ENCODE measurements at places on chromosomes 5 and 9. TPM values are rescaled to one million over a fixed set of nuclear protein-coding genes. Genes with fewer than 3 reads are reported as not detected.

TNC gene
- total RNA-seq = not detected

GRM6 gene
- not detected for total RNA-seq

- H3K27me3 ChIP-seq = no peaks in the 10 kb centered on the region
- H3K36me3 ChIP-seq = no peaks in the 10 kb centered on the region
- no peak for DNase-seq
- no peak overlapping the region for H3K4me3 ChIP-seq
Measured at GRCh38 chr5:164051745-164052144, 546.3 kb downstream of the MAT2B start.

- no peaks in the 10 kb centered on the region for H3K27me3 ChIP-seq
- DNase-seq = no peak
- no peaks in the 10 kb centered on the region for H3K36me3 ChIP-seq
- H3K4me1 ChIP-seq = 0 out of 2 replicates have a peak, but pooled peaks cover 8% of the 10 kb centered on the region
- no peak overlapping the region for H3K27ac ChIP-seq
Measured at GRCh38 chr5:154277499-154277898, 87.0 kb downstream of the GALNT10 start.

DNA sequence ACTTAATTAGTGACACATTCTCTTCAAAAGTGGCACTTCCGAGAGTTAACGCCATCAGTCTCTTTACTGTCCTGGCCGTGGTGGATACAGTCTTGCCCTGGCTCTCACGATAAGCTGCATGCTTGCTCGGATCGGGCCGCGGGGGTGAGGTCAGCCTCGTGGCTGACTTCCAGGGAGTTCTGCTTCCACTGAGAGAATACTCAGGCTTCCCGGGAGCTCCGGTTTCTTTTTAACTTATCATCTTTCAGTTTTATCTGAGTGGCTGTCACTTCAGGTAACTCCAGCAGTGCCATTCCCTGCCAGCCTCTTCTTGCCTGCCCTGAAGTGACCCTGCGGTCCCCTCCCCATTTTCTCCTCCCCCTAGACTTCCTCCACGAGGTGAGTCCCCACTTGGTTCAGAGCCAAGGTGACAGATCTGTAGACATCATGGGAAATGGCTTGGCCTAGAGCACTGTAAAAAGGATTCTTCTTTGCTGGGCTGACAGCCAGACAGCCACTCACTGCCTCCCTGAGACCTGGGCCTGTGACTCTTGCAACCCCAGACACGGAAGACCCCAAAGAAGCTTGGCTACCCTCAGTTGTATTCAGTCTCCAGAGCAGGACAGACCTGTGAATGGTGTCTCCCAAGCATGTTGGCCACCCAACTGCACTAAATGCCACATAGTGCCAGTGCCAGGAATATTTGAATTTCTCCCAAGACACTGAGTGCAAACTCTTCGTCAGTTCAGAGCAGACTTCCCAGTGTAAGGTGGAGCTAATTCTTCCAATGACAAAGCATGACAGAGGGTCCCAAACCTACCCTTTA, 95.1 kb downstream of the DAPK1 start:
- no peaks in the 10 kb centered on the region for H3K4me1 ChIP-seq
- no peaks in the 10 kb centered on the region for H3K27me3 ChIP-seq
- DNase-seq = no peak
- no peak overlapping the region for H3K4me3 ChIP-seq
- no peak overlapping the region for H3K27ac ChIP-seq

DNA sequence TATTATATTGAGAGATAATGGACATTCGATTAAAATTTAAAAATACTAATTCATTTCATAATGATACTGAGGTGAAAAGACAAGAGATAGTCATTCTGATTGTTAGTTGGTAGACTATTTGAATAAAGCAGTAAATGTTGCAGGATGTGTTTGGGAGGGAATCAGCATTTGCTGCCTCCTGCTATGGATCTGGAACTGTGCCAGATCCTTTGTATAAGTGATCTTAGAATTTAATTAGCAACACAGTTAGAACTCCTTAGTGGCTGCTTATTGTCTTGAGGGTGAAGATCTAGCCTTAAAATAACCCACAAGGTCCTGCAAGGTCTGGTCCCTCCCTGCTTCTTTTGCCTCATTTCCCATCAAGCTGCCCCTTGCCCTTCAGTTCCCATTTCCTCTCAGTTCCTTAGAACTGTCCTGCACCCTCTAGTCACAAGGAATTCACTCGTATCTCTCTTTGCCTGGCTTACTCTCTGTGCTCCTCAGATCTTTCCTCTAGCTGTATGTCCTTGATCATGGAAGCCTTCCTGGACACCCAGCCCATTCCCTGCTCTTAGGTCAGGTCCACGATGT, 12.5 kb downstream of the LECT2 start:
- H3K36me3 ChIP-seq = peaks cover 5% of the 10 kb centered on the region
- peaks cover 13% of the 10 kb centered on the region for H3K4me1 ChIP-seq
- no peak overlapping the region for H3K27ac ChIP-seq
- H3K4me3 ChIP-seq = no peak overlapping the region
- no peaks in the 10 kb centered on the region for H3K27me3 ChIP-seq

DNA sequence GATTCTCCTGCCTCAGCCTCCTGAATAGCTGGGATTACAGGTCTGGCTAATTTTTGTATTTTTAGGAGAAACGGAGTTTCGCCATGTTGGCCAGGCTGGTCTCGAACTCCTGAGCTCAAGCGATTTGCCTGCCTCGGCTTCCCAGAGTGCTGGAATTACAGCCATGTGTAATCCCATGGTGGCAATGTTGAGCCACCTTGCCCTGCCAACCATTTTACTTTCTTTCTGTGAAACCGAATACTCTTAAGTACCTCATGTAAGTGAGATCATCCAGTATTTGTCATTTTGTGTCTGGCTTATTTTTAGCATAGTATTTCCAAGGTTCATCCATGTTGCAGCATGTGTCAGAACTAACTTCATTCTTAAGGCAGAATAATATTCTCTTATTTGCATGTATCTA, 8.2 kb downstream of the PRRC2B start:
- DNase-seq = no peak
- H3K4me3 ChIP-seq = no peak overlapping the region
- H3K27ac ChIP-seq = peak overlapping the region; percentile 70
- peaks cover 93% of the 10 kb centered on the region for H3K4me1 ChIP-seq

DNA sequence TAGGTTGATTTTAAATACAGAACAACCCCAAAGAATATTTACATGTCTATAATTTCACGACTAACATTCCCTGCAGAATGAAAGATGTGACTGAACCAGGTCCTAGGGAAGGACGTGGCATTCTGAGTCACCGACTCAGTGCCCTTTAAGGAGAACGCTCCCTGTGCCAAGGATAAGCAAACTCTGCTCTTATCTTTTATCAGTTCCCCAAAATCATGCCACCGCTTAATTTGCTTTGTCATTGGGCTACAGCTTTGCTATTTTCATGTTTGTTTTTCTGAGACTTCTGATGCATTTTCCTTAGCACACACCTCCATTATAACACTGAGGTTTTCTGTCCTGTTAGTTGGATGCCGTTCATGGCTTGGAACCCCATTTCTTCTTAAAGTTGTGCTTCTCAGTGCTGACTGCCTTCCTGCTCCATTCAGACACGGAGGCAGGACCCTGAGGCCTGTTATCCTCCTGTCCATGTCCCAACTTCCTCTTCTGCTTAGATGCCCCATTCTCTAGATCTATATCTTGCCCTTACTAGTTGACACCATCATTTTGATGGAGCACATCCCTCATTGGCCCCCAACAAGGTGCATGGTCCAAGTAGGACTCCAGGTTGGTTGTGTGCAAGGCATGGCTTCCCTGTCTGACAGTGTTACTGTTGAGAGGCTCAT, 11.2 kb upstream of the SEMA4D start:
- H3K4me3 ChIP-seq = no peak overlapping the region
- DNase-seq = no peak
- no peak overlapping the region for H3K27ac ChIP-seq
- no peaks in the 10 kb centered on the region for H3K27me3 ChIP-seq
- H3K36me3 ChIP-seq = no peaks in the 10 kb centered on the region

- no peaks in the 10 kb centered on the region for H3K27me3 ChIP-seq
- no peaks in the 10 kb centered on the region for H3K36me3 ChIP-seq
- H3K27ac ChIP-seq = no peak overlapping the region
- peaks cover 7% of the 10 kb centered on the region for H3K4me1 ChIP-seq
- peak overlapping the region; percentile 23 for H3K4me3 ChIP-seq
Measured at GRCh38 chr9:73050887-73051550, 98.2 kb upstream of the ALDH1A1 start.

GRCh38 chr5:139795074-139796001, at the start of gene PSD2:
Gene PSD2, plus strand, starts transcription at chr5:139795808. Its CDS starts 13,633 bp downstream, at chr5:139809441.
- no peak within 1 kb of the TSS for H3K4me3 ChIP-seq
- no peaks in the 10 kb centered on the region for H3K4me1 ChIP-seq
- H3K36me3 ChIP-seq = no peaks in the 10 kb centered on the region
- DNase-seq = no peak

Measured in HepG2 (cell line).